ENCODE measurements at places on chromosomes 11 and 22. TPM values are rescaled to one million over a fixed set of nuclear protein-coding genes. Genes with fewer than 3 reads are reported as not detected.

Gene FAM111B
- total RNA-seq, result 4.6 TPM

Gene RAG2
- total RNA-seq, result not detected

Gene SMCO4
- not detected for total RNA-seq

Gene F2
- not detected for total RNA-seq

Gene SMTNL1
- total RNA-seq, result not detected

Gene CD3D
- total RNA-seq, result 362 TPM

Gene PGA5
- not detected for total RNA-seq

Gene ANGPTL5
- not detected for total RNA-seq

Gene CDKN1C
- total RNA-seq, result 3.6 TPM

Gene EIF3M
- 285 TPM for total RNA-seq

Gene DGCR6
- 6.4 TPM for total RNA-seq

Gene SDHAF2
- 72.5 TPM for total RNA-seq

Gene DDX25
- total RNA-seq, result 0.52 TPM

Gene NFAM1
- total RNA-seq, result 0.23 TPM

Gene VPREB1
- total RNA-seq, result not detected

Gene SLC7A4
- total RNA-seq, result 1.3 TPM

Gene TRIM5
- total RNA-seq, result 39.4 TPM

Gene ZNF214
- total RNA-seq, result not detected

Gene SMC1B
- not detected for total RNA-seq

Gene OR52I2
- total RNA-seq, result not detected

Gene PAMR1
- not detected for total RNA-seq

Gene SHANK3
- not detected for total RNA-seq

Gene ELF5
- not detected for total RNA-seq

Gene XNDC1N
- 26.5 TPM for total RNA-seq

Gene AGBL2
- 9.5 TPM for total RNA-seq

Gene CSNK1E
- total RNA-seq, result 116 TPM

Gene ARHGAP8
- 2.5 TPM for total RNA-seq

Gene NTM
- total RNA-seq, result not detected

Gene FGF19
- not detected for total RNA-seq

Gene C11orf16
- not detected for total RNA-seq

Gene VSIG10L2
- total RNA-seq, result not detected

Gene USH1C
- total RNA-seq, result not detected

Gene PTGDR2
- 0.16 TPM for total RNA-seq

Gene SLC22A8
- not detected for total RNA-seq

Gene MRGPRX3
- total RNA-seq, result not detected

Gene TMEM132A
- 0.88 TPM for total RNA-seq

Gene RASL10A
- total RNA-seq, result 1.3 TPM

Gene CDCA5
- total RNA-seq, result 1.0 TPM

Gene RAB38
- not detected for total RNA-seq

Gene OR5D13
- not detected for total RNA-seq

Measured in naive thymus-derived CD8-positive, alpha-beta T cell (primary cell).